ENCODE measurements at places on chromosomes 11 and 22. TPM values are rescaled to one million over a fixed set of nuclear protein-coding genes. Genes with fewer than 3 reads are reported as not detected.

The KCTD14 gene
- total RNA-seq, result not detected

The APOA4 gene
- not detected for total RNA-seq

The SEPTIN3 gene
- total RNA-seq, result 0.08 TPM

The APOBEC3H gene
- not detected for total RNA-seq

The CCDC15 gene
- 0.24 TPM for total RNA-seq

The USP2 gene
- total RNA-seq, result 136 TPM

- DNase-seq, result peak; percentile 22
Observed at GRCh38 chr11:2096011-2096918, 42.9 kb downstream of the IGF2 start.

DNA sequence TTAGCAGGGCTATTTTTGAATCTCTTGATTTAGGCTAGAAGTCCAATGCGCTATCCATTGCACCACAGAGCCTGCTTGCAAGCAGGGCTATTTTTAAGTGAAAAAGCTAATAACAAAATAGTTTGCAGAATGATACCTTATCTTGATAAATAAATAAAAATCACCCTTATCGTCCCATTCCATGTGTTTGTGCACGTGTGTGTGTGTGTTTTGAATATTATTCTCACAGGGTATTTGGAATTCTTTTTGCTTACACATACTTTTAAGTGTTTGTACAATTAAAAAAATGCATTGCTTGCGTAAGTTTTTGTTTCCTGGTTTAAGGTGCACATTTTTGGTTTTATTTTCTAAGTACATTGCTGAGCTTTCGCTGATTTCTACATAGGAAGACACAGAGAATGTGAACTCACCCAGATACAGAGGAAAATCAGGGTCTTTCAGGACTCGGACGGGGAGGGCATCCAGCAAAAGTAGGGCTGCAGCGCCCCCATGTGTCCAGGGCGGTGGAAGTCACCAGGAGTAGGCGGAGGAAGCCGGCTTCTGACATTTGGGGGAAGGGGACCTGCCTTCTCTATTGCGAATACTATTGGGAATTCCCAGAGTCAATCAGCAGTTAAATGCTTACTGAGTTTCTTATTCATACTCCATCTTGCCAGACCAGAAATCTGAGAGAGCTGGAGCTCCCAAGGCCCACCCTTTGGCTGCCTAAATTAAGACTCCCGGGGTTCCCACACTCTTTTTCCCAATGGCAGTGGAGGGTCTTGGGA lies 27.3 kb downstream of the SLC1A2 start:
- DNase-seq, result peak; percentile 87

GRCh38 chr11:119661226-119661625 lies 67.8 kb downstream of the NECTIN1 start:
- DNase-seq, result no peak

DNA sequence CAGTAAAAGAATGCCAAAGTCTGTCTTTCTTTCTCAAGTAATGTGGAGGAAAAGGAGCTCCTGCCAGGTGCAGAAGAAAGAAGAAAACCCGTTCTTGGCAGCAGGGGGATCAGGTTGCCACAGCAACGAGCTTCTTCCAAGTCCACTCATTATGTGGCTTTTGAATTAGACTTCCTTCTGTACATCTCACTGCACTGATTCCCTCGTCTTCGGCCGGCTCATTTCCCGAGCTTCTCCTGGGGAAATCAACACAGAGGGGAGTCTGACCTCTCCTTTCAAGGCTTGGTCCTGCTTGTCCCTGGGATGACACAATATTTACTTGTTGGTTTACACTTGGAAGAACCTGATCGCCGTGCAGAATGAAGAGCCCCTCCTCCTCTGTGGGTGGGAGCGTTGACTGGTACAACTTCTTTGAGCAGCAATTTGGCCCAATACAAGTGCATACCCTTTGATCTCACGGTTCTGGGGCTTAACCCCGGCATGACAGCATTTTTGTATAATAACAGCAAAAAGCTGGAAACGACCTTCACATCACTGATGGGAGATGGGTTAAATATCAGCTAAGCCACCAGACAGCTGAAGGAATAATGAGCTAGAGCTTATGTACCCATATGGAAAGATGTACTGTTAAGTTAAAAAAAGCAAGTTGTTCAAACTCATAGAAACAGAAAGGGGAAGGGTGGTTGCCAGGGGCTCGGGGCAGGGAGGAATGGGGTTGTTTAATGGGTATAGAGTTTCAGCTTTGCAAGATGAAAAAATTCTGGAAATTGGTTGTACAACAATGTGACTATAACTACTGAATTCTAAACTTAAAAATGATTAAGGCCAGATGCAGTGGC lies 35.4 kb downstream of the MCHR1 start:
- no peak for DNase-seq

DNA sequence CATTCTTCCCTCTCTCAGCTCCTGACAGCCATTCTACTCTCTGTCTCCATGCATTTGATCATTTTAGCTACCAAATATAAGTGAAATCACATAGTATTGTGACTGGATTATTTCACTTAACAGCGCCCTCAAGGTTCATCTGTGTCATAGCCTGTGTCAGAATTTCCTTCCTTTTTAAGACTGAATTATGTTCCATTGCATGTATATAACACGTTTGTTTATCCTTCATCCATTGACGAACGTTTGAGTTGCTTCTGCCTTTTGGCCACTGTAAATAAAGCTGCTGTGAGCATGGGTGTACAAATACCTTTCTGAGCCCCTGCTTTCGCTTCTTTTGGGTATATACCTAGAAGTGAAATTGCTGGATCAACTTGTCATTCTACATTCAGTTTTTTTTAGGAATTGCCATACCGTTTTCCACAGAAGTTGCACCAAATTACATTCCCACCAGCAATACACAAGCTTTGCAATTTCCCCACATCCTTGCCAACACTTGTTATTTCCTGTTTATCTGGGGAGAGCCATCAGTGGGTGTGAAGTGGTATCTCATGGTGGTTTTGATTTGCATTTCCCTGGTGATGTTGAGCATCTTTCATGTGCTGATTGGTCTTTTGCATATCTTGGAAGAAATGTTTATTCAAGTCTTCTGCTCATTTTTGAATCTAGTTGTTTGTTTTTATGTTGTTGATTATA lies 17.5 kb downstream of the GLB1L2 start:
- DNase-seq, result no peak

- no peak for DNase-seq
Observed at GRCh38 chr22:35491908-35492380, 48.7 kb upstream of the RASD2 start.

DNA sequence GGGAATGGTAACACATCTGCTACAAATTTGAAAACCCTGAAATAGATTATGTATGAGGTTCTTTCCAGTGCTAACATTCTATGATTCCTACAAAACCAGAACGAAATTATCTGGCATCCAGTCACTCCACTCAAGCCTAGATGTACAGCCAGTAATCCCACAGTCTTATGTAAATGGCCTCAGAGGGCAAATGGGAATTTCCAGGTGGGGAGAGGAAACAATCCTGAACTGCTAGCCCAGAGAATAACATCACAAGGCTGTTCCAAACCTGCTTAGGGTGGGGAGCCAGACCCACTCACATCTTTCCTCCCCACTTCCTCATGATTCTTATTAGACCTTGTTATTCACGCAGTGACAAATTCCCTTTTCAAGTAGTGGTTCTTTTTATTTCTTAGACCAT lies 3.5 kb downstream of the FIBIN start:
- DNase-seq, result no peak

DNA sequence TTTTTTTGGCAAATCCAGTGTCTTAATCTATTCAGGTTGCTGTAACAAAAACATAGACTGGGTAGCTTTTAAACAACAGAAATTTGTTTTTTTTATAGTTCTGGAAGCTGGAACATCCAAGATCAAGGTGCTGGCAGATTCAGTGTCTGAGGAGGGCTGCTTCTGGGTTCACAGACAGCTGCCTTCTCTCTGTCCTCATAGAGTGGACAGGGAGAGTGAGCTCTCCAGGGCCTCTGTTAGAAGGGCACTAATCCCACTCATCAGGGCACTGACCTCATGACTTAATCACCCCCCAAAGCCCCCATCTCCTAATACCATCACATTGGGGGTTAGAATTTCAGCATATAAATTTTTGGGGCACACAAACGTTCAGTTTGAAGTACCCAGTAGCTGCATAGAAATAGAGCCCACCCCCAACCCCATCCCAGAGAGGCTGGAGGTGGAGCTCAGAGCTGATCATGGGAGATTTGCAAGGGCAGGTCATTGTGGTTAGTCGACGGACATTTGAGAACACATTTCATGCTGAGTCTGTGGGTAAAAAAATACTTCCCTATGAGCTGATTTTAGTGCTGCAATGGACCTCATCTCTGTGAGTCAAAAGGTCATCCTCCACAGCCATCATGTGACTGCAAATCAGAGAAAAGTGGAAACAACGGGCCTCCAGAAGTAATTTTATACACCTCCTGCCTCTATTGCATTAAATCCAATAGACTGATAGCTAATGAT lies 203.1 kb upstream of the CADM1 start:
- DNase-seq, result no peak

DNA sequence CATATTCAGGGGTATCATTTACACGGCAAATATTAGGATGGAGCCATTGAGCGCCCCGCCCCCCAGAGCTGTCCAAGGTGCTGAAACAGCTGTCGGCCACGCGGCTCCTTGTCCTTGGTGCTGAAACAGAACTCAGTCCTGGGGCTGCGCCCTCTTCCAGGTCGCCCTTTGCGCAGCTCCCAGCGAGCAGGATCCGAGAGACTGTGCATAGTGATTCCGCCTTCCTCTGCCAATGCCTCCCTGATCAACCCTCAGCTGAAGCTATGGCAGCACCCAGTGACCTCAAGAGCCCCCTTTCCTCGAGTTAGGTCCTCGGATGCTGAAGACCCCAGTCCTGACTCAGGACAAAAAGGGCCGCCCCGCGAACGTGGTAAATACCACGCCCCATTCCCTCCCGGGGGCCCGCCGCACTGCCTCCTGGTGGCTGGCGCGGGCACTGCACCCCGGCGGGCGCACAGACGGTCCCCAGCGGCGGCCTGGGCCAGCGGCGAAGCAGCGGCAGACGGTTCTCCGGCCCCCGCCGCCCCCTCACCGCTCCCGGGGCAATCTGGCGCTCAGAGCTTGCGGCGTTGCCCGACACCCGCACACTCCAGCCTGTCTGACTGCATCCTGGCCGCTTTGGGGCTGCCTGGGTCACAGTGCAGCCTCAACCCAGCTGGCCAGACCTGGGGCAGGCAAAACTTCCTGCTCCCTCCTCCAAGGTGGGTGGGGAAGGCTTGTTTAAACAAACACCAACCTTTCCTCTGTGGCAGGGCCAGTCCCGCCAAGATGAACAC lies 13.4 kb downstream of the SYT7 start:
- peak; percentile 85 for DNase-seq

- no peak for DNase-seq
Observed at GRCh38 chr22:33357981-33358399, 299.8 kb upstream of the SYN3 start.

DNA sequence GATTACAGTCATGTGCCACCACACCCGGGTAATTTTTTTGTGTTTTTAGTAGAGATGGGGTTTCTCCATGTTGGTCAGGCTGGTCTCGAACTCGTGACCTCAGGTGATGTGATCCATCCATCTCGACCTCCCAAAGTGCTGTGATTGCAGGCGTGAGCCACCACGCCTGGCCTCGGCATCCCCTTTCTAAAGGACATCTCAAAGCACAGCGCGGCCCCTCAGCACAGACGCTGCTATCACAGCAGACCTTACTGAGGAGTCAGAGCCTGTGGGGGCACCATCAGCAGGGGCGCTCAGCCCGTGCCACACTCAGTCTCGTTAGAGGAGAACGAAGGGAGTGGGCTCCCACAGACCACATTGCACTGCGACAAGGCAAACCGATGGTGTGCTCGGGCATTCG lies 19.4 kb downstream of the CELSR1 start:
- DNase-seq, result no peak

DNA sequence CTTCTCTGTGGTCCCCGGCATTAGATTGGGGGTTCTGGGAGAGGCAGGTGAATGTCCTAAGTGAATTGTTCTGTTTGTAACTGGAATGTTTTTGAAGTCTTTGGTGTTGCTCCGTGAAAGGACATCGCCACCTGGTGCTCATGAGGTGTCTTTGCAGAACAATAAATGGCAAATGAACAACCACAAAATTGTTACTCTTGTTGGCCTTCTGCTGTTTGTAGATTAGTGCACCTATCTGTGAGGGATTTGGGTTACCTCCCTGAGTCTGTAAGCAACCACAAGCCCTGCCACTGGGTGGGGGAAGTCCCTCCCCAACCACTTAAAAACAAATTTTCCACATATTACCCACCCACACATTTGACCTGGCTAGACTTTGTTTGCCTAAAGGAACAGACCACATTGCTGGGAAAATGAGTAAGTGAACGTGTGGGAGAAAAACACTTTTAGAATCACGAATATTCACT lies 4.7 kb downstream of the MPEG1 start:
- peak; percentile 40 for DNase-seq

DNA sequence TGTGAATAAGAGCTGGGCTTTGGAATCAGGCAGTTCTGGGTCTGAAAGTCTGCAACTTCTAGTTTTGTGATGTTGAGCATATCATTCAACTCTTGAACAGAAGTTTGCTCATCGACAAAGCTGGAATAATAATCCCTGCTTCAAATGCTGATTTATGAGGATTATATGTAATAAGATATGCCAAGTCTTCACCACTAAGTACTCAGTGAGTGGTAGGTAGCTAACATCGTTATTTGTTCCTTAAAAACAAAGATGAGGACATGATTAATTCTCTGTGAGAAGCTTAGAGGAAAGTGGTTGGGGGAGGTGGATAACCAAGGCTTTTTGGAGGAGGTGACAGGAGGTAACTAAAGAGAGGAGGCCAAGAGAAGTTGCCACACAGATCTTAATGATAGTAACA lies 96.5 kb downstream of the ME3 start:
- no peak for DNase-seq

DNA sequence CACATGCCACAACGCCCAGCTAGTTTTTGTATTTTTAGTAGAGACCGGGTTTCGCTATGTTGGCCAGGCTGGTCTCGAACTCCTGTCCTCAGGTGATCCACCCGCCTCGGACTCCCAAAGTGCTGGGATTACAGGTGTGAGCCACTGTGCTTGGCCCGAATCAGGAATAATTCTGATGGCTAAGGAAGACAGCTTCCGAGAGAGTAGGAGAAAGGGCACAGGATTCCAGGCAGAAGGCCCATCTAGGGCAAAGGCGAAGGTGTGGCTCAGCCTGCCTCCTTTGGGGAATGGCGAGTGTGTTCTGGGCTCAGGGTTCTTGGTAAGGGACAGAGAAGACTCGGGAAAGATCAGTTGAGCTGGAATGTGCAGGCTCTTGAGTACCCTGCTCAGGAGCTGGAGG lies 1.6 kb upstream of the SYCE3 start:
- no peak for DNase-seq

- DNase-seq, result no peak
Observed at GRCh38 chr22:43825651-43826050, 13.5 kb upstream of the EFCAB6 start.

- DNase-seq, result no peak
Observed at GRCh38 chr11:63910675-63911074, 6.3 kb downstream of the RCOR2 start.

GRCh38 chr22:36225333-36225922 lies 13.9 kb downstream of the APOL2 start:
- DNase-seq, result no peak

DNA sequence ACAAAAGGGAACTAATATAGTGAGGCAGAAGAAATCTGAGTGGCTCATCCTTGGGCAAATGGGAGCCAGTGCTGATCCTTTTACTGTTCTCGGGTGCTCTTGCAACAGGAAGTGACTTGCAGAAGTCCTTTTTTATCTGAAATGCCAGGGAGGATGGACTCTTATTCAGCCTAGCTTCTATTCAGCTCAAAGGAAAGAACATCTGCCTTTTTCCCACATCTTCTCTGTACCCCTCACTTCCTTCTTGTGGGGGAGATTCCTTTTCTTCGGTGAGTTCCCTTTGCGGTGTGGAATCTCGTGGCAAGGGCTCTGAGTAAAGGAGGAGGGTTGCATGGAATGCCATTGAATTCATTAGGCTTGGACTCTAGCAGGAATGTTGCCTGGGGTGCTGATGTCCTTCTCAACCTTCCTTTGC lies 76.2 kb downstream of the ZBTB16 start:
- DNase-seq, result no peak

GRCh38 chr11:107385361-107385981 lies 72.2 kb downstream of the CWF19L2 start:
- no peak for DNase-seq
